CD14-positive monocyte (primary cell): ENCODE measurements at places on chromosomes 6 and 20. TPM values are rescaled to one million over a fixed set of nuclear protein-coding genes. Genes with fewer than 3 reads are reported as not detected.

Gene WFDC11
- not detected for polyA plus RNA-seq

Gene ATP6V1G2
- polyA plus RNA-seq, result not detected

Gene LKAAEAR1
- 0.64 and 1.7 TPM in 2 replicates for polyA plus RNA-seq

Gene GSTA3
- polyA plus RNA-seq, result not detected in 2 replicates

Gene ARFGEF3
- not detected for polyA plus RNA-seq

Gene C20orf144
- polyA plus RNA-seq, result 0.05 and 0.13 TPM in 2 replicates

Gene PLCB1
- 8.6 TPM for polyA plus RNA-seq

Gene NMBR
- not detected for polyA plus RNA-seq

Gene TBXT
- not detected for polyA plus RNA-seq

Gene SAMHD1
- 118 and 232 TPM in 2 replicates for polyA plus RNA-seq

Gene CCDC28A
- polyA plus RNA-seq, result 9.5 and 16.6 TPM in 2 replicates

Gene STX11
- polyA plus RNA-seq, result 367 and 436 TPM in 2 replicates

DNA sequence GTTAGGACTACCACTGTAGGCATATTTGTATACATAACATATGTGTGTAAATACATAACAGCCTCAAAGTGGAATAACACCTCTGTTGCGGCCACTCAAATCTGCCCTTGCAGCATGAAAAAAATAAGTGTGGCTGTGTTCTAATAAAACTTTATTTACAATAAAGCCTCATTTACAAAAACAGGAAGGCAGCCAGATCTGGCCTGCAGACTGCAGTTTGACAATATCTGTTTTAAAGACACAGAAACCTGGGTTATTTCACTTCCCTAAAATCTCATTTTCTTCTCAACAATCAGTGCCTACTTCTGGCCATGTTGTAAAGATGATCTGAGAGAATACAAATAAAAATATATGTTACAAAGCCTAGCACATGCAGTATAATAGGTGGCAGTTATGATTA is 53.9 kb upstream of the SCML4 start:
- DNase-seq, result no peak

DNA sequence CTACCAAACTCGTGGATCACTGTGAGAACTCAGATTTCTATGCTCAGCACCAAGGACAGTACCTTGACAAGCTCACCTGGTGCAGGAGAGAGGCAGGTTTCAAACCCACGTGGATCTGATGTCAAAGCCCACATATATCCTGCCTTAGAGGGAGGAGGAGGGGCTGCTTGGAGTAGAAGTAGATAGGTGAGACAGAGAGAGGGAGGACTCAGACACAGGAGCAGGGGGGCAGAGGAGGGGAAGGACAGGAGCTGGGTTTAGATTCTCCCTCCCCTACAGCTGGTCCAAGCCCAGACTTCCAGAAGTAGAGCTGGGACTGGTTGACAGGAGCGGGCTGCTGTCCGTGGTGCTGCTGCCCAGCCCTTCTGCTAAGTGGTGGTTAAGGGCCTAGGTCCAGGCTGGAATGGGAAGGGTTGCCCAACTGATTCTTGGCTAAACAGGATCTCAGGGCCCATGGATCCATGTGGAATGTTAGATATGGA is 77.5 kb downstream of the CDH22 start:
- no peak for DNase-seq

GRCh38 chr6:125658759-125659431 is 90.5 kb upstream of the HEY2 start:
- no peak for DNase-seq

DNA sequence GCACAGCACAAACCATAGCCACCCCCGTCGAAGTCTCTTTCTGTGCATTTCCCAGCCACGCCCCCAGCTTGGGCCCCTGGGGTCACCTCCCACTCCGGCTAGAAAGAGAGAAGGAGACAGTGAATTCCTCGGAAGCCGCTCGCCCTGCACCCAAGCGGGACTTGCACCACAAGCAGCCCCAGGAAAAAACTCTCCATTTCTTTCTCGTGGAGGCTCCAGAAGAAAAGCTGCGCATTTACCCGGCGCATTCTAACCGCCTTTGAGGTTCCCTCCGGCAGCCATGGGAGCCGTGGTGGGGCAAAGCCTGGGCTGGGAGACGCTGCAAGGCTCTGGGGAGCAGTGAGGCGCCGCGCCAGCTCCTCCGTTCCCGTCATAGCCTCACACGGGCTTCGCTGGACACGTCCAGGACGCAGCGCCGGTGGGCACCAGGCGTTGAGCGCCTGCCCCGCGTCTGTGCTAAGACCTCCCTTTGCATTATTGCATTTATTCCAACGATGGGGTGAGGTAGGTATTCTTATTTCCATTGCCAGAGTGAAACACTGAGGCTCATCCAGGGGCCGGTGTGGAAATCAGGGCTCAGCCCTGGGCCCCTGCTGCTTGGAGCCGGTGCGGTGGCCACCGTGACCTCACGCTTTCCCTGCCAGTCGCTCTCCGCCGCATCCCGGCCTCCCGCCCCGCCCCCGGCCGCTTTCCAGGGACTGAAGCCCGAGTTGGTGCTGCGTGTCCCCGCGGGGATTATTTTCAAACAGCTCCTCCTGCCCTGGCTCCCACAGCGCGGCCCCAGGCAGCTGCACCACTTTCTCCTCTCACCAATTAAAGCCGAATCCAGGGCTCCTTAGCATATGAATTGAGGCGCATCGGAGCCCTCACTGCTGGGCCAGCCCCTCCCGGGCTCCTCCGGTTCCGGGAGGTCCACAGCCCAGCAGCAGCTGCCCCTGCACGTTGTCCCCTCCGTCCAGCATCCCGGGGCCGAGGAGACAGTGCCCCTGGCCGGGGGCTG is 148.3 kb upstream of the AFDN start:
- no peak for DNase-seq

DNA sequence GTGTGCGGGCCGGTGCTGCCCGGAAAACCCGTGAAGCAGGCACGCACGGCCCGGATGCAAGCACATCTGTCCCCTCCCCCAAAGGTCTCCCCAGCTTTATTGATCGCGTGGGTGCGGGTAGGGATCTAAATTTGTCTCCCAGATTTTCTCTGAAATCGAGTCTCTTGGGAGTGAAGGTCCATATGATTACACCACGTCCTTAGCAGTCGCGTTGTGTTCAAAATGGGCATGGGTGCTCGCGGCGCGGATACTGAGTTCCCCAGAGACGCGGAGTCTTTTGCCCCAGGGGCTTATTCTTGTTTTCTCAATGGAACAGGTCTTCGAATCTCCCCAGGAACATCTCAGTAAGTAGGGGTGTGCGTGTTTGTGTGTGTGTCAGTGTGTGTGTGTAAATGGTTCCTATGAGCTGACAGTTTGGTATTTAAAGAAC is 2.8 kb upstream of the ZNF292 start:
- no peak for DNase-seq

DNA sequence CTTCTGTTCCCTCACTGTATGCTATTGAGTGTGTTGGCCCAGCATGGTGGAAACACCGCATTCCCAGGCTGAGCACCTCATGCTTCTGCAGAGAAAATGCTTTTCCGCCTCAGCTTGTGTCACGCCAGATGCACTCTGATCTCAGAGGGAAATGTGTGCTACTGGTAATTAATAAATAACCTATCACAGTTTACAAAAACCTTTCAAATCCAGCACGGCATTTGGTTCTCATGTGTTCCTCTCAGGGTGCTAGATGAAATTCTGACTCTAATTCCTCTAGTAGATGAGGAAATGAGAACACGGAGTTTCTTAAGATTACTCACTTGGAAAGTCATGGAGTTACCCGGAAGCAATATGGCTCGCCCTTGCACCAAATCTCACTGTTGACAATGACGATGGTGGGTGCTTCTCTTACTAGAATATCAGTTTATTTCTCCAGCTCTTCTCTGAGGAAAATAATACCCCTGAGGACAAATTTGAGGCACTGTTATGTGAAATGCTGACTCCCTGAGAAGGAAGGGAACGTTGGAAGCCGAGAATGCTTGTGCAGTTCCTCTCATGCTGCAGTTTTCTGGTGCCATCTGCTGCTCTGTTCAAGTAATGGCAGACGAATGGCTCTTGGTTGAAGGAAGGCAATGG is 116.6 kb downstream of the RNF144B start:
- peak; percentile 81 for DNase-seq

GRCh38 chr6:143260857-143261256 is 189.6 kb downstream of the ADAT2 start:
- no peak for DNase-seq

- no peak for DNase-seq
Observed at GRCh38 chr20:13936781-13937576, 53.4 kb downstream of the SEL1L2 start.

DNA sequence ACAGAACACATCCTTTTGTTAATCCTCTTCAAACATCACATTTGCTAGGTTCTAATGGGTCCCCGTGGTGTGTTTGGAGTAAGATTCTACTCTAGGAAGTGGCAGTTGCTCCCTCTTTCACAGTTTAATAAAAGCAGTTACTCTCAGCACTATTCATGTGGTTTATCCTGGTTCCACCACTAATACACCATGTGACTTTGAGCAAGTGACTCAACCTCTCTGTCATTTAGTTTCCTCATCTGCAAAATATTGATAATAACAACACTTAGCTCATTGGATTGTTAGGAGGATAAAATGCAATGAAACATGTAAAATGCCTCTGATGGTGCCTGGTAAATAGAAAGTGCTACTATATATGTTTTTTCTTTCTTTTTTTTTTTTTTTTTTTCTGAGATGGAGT is 488.0 kb upstream of the NOX3 start:
- DNase-seq, result no peak

DNA sequence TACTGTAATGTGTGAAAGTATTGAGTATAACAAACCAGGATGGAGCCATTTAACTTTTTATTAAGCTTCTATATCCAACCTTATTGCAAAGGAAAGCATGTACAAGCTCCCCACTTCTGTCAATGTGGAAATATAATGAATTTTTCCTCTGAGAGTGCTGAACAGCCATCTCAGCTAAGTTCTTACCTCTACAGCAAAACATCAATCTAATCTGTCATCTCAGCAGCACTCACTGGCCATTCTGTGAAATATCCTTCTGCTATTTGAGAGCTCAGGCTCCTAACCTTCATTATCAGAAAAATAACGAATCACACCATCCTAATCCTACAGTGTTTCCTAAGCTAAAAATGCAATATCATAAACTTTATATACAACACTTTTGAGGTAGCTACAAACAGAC is 194.0 kb upstream of the RNF217 start:
- no peak for DNase-seq

- no peak for DNase-seq
Observed at GRCh38 chr6:39446909-39447308, 124.4 kb upstream of the KCNK16 start.

GRCh38 chr20:57087102-57087501 is 179.3 kb downstream of the BMP7 start:
- no peak for DNase-seq

DNA sequence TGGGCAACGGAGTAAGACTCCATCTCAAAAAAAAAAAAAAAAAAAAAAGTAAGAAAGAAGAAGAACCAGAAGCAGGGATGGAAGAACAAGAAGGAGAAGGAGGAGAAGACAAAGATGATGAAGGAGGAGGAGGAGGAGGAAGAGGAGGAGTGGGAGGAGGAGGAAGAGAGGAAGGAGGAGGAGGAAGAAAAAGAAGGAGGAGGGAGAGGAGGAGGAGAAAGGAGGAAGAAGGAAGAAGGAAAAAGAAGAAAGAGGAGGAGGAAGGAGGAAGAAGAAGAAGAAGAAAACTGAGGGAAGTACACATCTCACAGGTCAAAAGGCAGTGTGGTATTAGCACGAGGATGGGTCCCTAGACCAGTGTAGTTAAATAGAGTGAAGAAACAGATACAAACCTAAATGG is 65.1 kb upstream of the SCAF8 start:
- no peak for DNase-seq

GRCh38 chr20:38863024-38863851 is 57.7 kb downstream of the PPP1R16B start:
- peak; percentile 56 for DNase-seq

- DNase-seq, result no peak
Observed at GRCh38 chr6:79621579-79621978, 9.6 kb upstream of the SH3BGRL2 start.

GRCh38 chr6:21053612-21054011 is 519.4 kb downstream of the CDKAL1 start:
- no peak for DNase-seq

GRCh38 chr20:53582574-53583351 is 10.9 kb downstream of the ZNF217 start:
- peak; percentile 89 for DNase-seq

DNA sequence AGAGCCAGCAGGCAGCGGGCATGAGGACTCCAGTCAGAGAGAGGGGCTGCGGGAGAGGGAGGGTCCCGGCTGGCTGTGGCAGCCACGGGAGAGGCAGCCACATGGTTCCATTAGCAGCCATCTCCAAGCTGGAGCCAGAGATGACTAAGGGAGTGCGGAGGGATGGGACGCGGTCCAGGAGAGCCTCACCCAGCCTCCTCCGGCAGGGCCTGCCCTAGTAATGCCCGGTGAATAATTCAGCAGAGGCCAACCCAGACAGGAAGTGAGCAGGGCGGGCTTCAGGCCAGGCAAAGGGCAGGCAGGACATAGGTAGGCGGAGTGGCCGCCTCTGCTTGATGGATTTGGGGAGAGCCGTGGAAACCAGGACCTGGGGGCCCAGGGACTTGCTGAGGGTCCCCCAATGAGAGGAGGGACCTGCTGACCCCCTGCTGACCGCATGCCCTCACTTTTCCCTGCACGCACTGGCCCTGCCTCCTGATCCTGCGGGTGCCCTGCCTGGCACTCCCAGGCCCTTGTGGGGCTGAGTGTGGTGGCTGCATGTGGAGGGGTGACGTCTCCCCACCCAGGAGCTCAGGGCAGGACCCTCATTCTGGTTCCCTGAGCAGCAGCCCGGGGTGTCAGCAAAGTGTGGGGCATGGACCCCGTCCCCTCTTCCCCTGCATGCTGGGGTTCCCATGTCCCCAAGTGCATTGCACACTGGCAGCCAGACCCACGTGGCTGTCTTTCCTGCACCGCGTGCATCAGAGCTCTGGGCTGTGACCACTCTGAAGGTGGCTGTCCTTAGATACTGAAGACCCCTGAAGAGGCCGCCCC is 51.8 kb upstream of the SLCO4A1 start:
- DNase-seq, result no peak

GRCh38 chr6:100879317-100879716 is 1.8 kb downstream of the ASCC3 start:
- no peak for DNase-seq

DNA sequence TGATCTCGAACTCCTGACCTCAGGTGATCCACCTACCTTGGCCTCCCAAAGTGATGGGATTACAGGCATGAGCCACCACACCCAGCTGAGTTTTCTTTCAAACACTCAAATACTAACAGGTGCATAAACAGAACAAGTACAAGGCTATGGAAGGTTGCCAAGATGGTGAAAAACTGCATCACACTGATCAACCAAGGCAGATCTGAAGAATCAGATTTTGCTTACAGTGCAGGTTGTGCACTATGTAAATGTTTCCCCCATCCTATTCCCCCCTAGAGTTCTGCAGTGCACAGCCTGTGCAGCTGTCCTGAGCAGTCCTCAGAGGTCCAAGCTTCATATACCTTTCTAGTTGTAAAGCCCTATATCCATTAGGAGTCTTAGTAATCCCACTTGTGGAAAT is 73.0 kb downstream of the GFRA4 start:
- no peak for DNase-seq

- no peak for DNase-seq
Observed at GRCh38 chr20:51643390-51643789, 100.9 kb upstream of the NFATC2 start.

- DNase-seq, result no peak
Observed at GRCh38 chr6:167684276-167685104, 142.2 kb upstream of the AFDN start.

- no peak for DNase-seq
Observed at GRCh38 chr6:22083119-22083518, 213.7 kb downstream of the PRL start.
